A172 (cell line): ENCODE measurements at places on chromosomes 5 and 9. TPM values are rescaled to one million over a fixed set of nuclear protein-coding genes. Genes with fewer than 3 reads are reported as not detected.

Gene C9orf153
- total RNA-seq = not detected in 2 replicates

Gene ARID3C
- total RNA-seq = 0.19 TPM in 1 of 2 replicates, not detected in the other

- no peak for DNase-seq
These were observed 189.7 kb downstream of the DAB2IP start for GRCh38 chr9:121840838-121841760.

DNA sequence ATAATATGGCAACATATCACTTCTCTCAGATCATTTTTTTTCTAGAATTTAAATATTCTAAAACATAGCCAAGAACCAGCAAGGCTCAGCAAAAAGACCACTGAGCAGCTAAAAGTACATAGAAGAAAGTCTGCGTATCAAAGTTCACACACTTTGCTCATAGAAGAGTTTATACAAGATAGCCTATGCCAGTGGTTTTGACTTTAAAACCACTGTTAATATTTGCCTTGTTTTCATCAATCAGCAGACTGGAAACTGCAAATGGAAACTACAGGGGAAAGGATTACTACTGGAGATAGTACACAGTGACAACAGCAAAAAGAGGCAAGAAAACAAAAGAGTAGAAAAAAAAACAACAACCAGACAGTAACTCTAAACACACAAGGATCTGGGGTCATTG lies 483.3 kb downstream of the ZSWIM6 start:
- no peak for DNase-seq

DNA sequence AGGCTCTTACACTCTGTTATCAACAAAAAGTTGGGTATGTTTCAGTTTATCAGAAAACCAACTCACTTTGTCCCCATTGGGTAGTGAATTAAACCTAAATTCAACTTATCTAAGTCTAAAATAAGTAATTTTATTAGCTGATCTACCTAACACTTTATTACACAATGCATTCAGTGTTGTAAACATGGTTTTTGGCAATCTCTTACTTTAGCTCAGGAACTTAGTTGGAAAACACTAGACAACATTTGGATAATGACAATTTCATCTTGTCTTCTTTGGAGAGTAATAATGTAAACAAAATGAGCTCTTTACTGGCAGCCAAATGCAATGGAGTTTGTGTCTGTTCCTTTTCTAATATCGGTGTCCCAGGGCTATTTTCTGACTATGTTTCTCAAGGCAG lies 33.0 kb downstream of the FGF10 start:
- DNase-seq = no peak

- DNase-seq = no peak
These were observed 37.5 kb downstream of the NAA35 start for GRCh38 chr9:85978496-85978895.
